ENCODE measurements at places on chromosomes 5 and 9.

DNA sequence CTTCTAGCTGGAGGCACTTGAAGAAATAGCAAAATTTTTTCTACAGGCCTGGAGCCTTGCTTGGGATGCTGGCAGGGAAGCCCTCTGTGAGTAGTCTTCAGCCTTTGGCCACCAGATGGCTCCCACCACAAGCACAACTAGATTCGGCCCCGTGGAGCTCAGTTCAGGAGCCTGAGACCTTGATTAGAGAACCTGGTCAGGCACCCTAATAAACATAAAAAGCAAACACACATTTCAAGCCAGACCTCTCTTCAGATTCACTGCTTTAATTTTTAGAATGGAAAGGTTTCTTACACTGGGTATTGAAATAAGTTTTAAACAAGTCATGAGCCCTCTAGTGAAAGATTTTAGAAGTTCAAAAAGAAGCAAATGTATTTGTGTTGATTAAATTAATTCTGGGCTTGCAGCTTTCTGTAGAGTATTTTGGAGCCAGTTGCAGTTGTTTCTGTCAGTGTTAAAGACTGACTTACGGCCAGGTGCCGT lies 41.4 kb downstream of the GLRX start:
- peak; percentile 73 for DNase-seq

DNA sequence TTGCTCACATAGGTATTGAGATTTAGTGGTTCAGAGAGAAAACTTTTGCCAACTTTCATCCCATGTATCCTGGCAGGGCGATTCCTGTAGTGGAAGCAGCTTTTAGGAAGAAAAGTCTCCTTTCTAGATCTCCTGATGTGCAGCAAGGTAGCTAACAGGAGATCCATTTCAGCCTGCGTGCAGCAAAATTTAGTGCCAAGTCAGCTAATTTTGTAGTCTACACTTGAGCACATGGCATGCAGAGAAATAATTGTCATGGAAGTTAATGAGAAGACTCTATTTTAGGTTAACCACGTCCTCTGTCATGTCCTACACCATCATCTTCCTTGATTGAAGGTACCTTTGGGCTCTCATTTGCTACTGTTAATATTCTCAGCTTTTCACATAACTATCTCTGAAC lies 165.8 kb downstream of the PTPRD start:
- DNase-seq, result no peak

DNA sequence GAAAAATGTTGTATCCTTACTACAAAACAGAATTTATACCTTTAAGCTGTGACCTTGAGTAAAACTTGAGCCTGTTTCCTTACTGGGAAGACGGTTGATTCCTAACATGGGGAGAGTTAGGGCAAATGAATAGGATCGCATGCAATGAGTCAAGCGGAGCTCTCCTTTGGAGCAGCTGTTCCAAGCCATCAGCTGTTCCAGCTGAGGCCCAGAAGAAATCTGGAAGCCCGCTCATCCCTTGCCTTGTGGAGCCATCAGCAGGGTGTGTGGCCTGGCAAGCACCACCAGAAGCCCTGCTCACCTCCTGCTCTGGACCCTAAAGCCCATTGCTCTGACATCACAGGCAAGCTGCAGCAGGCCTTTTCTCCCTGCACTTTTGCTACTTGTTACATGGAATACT lies 8.0 kb downstream of the KIAA1191 start:
- no peak for DNase-seq

GRCh38 chr5:42650084-42650483 lies 106.5 kb upstream of the CCDC152 start:
- no peak for DNase-seq

GRCh38 chr5:35880156-35880555 lies 23.5 kb downstream of the IL7R start:
- DNase-seq, result no peak

DNA sequence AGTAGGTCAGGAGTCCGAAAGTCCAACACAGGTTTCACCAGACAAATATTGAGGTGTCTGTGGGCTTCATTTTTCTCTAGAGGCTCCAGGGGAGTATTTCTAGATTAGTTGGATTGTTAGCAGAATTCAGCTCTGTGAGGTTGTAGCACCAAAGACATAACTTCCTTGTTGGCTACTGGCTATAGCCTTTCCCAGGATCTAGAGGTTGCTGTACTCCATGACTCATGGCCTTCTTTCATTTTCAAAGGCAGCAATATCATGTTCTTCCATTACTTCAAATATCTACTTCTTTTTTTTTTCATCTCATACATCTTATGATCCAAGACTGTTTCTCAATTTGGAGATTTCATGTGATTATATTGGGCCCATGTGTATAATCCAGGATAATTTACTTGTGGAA lies 404.0 kb upstream of the FAM174A start:
- no peak for DNase-seq

GRCh38 chr9:136578915-136579649 lies 33.2 kb upstream of the NOTCH1 start:
- DNase-seq, result no peak

DNA sequence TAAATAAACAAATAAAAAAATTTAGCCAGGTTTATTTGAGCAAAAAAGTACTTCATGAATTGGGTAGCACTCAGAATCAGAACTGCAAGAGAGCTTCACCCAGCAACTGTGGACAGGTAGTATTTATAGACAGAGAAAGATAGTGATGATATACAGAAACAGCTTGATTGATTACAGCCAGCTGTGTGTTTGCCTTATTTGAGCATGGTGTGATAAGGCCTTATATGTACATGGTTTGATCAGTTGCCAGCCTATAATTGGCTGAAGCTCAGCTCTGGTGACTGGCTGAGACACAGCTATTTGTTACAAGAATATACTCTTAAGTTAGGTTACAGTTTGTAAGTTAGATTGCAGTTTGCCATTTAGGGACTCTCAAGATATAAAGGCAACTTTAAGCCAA lies 34.3 kb upstream of the ARL15 start:
- no peak for DNase-seq

GRCh38 chr5:44489759-44490158 lies 100.5 kb upstream of the FGF10 start:
- no peak for DNase-seq

DNA sequence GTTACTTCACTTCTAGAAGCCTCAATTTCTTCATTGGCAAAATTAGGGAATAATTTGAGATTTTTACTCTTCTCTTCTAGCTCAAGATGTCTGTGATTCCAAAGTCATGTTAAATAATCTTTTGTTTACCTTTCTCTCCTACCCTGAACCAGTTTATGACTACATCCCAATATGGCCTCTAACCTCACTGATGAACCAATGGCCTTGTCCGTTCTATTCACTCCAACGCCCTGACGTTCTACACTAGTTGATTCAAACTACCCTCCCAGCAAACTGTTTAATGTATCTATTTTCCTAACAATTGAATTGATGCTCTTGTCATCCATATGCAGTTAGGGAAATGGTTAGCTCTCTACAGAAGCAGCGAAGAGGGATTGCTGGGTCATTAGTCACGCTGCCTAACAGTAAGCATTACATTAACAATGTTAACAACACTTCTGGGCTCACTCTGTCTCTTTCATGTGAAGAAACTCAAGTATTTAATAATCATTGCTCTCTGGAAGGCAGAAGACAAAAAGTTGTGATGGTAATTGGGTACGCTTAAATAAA lies 38.0 kb downstream of the RAPGEF1 start:
- no peak for DNase-seq
